Stimulated activated CD4-positive, alpha-beta T cell treated with anti-CD3 and anti-CD28 coated beads, Interleukin-15, amount 100 ng/mL, for 1 hour (primary cell): ENCODE measurements at places on chromosomes 6 and 20.
A peak's percentile ranks its signal among the peaks of the same experiment; 100 is the strongest.

- no peak for DNase-seq
Observed at GRCh38 chr20:61757678-61758563, 307.8 kb downstream of the TAF4 start.

- no peak for DNase-seq
Observed at GRCh38 chr6:108714101-108714765, 134.0 kb upstream of the ARMC2 start.

- no peak for DNase-seq
Observed at GRCh38 chr20:50629670-50630045, 61.7 kb downstream of the RIPOR3 start.

DNA sequence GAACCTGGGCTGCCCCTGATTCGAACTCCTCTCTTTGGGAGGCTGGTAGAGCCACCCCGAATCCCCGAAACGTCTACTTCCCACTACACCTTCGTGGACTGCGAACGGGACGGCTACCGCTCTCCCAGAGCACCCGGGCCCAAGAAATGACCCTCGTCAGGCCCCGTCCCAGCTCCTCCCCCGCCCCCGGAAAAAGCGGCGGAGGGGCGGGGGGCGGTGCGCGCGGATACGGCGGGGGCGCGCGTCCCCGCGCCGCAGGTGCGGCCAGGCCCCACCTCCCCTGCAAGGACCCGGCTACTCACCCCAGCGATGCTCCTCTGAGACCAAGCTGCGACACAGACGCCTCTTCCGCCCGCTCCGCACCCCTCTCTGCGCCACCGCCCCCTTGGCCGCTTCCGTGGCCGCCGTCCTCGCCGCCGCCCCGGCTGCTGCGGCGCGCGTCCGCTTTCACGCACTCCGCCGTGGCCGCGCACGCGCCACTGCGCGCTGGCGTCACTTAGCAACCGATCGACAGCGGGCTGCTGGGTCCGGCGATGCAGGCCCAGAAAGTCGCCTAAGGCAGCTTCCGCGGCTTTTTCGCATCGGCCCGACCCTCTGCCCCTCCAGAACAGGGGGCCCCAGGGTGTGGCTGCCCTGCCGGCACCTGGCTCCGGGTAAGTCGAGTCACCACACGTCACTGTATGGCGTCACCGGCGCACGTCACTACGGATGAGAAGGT, at the start of gene BTBD9:
Gene BTBD9 (minus strand): TSS at position 432 of the 718 bp plus-strand sequence.
- peak; percentile 67 for DNase-seq

- DNase-seq: no peak
Observed at GRCh38 chr6:70277470-70277869, 25.4 kb downstream of the COL9A1 start.

DNA sequence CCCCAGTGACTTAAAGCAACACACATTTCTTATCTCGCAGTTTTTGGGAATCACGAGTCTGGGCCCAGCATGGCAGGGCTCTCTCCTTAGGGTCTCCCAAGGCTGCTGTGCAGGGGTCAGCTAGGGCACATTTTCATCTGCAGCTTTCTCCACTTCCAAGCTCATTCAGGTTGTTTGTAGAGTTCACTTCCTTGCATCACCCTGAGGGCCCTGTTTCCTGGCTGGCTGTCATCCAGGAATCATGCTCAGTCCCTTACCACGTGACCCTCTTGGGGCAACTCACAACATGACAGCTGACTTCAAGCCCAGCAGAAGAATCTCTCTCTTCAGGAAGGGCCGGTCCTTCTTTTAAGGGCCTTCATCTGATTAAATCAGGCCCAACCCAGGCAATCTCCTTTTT, 21.3 kb downstream of the SNAP25 start:
- no peak for DNase-seq

GRCh38 chr6:170416303-170416702, 109.7 kb downstream of the FAM120B start:
- DNase-seq: no peak

- no peak for DNase-seq
Observed at GRCh38 chr20:23086931-23087411, 847 bp upstream of the CD93 start.

DNA sequence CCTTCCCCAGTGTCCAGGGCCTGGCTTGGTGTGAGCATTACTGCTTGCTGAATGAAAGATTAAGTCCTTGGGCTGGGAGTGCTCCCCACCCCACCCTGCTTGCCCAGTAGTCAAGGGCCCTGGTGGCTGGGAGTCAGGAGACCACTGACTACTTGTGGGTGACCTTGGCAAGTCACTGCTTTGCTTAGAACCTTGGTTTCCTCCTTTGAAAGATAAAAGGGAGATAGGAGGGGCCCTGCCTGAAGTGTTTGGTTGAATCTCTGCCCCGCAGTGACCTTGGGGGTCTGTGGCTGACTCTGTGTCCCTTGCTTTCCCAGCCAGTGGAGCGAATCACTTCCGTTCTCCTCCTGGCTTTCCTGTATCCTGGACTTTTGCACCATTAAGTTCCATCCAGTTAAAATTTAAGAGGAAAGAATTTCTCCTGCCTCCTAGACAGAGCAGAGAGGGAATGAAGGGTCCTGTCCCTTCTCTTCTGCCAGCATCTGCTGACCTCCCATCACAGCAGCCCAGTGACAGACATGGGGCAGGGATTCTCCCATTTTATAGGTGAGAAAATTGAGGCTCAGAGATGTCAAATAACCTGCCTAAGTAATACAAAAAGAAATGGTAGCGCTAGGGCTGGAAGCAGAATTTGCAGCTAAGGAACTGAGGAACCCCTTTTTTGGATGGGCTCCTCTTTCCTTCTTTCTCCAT, 3.5 kb upstream of the EPB41L1 start:
- DNase-seq: no peak
